Activated CD8-positive, alpha-beta memory T cell treated with anti-CD3 and anti-CD28 coated beads, Interleukin-2, amount 10 ng/mL, durations not matched to agents 7 days and 5 days (primary cell): ENCODE measurements at places on chromosomes 1 and 21. TPM values are rescaled to one million over a fixed set of nuclear protein-coding genes. Genes with fewer than 3 reads are reported as not detected.

The NTMT2 gene
- not detected for total RNA-seq

The CRB1 gene
- total RNA-seq, result not detected

The KLF17 gene
- not detected for total RNA-seq

The A3GALT2 gene
- total RNA-seq, result not detected

The CSF1 gene
- 143 TPM for total RNA-seq

The FAAH gene
- 3.9 TPM for total RNA-seq
